ENCODE measurements at places on chromosomes 11 and 22.

DNA sequence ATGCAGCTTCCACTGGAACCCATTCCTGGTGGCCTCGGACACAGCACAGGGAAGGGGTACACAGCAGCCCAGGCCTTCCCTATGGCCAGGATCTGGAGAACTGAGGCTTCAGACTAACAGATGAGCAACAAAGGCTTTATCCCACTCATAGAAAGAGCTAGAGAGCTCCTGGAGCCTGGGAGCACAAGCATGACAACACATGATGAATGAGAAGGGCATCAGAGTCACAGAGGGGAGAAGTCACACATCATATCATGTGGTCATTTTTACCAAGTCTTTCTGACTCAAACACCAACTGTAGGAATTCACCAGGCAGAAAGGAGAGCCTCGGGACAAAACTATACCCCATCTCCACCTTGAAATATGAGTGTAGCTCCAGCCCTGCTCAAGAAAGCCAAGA, 43.2 kb downstream of the NRXN2 start:
- no peak for DNase-seq

DNA sequence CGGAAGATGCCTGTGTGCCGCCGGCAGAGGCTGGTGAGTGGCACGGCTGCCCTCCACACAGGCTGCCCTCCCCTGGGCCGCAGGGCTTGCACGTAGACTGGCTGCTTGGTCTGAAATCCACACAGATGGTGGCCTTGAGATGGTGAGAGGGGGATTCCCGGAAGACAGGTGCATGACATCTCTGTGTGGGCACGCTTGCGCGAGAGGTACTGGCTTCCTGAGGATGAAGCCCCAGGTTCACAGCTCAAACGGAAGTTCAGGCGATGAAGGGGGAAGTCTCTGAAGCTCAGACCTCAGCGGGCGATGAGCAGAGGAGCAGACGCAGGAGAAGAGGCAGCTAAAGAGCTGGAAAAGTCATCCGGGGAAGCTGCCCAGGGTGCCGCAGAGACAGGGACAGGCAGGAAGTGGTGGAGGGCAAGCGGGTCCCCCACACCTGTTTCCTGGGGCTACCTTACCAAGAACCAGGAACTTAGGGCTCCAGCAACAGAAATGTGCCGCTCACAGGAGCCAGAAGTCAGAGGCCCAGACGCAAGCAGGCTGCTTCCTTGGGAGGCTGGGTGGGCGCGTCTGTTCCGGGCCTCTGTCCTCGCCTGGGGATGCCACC, 7.2 kb downstream of the CRELD2 start:
- DNase-seq, result no peak

- DNase-seq, result no peak
Measured at GRCh38 chr22:19463491-19464469, 15.2 kb downstream of the UFD1 start.

DNA sequence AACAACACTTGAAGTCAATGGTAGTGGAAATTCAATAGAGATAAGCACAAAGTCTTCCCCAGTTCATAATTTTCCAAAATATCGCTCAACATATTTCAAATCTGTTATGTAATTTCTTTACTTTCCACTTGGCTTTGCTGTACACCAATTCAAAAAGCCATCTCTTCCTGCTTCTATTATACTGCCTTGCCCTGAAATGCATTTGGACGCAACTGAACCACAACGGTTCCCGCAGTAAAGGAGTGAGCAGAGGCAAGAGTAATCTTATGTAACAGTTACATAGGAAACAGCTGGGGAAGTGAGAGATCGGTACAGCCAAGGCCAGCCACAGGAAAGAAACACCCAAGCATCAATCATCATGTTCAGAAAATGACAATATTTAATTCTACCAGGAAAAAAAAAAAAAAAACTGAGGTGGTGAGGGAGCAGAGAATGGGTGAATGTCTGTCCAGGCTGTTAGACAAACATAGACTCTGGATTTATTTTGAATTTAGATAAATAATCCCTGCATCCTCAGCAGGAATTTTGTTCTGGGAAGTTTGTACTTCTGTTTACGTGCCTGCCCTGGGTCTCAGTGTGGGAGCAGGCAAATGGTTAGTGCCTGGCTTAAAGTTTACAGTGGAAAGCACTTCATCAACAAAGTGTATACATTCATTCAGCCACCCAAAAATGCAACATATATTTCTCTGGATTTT, 392.2 kb downstream of the ETS1 start:
- no peak for DNase-seq

- DNase-seq, result no peak
Measured at GRCh38 chr11:37984991-37985390, 1387.0 kb upstream of the RAG2 start.

GRCh38 chr11:34755671-34756070, 134.8 kb downstream of the EHF start:
- no peak for DNase-seq

Data from RCC 7860 (cell line).